ENCODE measurements at places on chromosomes 7 and 10.

- DNase-seq, result no peak
Observed at GRCh38 chr7:106609416-106609815, 51.5 kb downstream of the CCDC71L start.

DNA sequence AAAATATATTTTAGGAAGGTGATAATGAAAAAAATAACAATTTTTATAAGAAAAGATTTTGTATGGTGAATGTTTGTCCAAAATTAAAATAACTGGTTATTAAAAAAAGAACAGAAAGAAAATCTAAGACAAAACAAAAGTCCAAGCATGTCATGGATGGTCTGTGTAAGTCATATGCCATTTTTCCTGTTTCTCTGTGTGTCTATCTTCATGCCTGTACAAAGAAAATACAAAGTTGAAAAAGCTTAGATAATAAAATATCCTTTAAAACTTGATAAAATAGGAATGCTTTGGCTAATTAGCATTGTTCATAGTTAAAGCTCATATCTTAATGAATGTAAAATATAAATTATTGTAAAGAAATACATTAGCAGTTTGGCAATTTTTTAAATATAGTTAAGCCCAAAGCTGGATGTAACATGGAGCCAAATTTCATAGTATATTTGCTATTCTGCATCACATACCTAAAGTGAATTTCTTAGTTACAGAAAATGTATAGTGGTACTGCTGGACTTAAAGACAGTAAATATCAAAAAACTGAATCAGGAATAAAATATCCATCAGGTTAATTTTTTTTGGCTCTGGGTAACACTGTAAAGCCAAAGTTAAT, 661.1 kb downstream of the PCDH15 start:
- no peak for DNase-seq

- DNase-seq, result no peak
Observed at GRCh38 chr7:155893664-155894063, 81.4 kb upstream of the SHH start.

- no peak for DNase-seq
Observed at GRCh38 chr7:137342265-137342664, 1.3 kb downstream of the PTN start.

DNA sequence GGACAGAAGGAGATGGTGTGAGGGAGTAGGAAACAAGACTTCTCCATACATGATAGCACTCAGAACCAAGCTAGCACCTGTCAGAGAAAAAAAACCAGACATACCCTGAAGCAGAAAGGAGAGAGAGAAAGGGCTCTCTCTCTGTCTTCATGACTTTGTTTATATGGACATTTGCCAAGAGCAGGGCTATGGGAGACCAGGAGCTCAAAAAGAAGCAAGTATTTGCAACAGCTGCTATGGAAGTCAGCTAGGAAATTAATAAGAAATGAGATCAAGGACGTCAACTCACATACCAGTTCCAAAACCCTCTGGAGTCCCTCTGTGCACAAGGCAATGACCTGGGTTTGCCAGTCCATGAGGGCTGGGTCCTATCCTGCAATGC, 111.6 kb downstream of the SGMS1 start:
- no peak for DNase-seq

- DNase-seq, result no peak
Observed at GRCh38 chr10:70737250-70737649, 47.9 kb downstream of the TBATA start.

GRCh38 chr7:35849158-35849831, 48.4 kb downstream of the SEPTIN7 start:
- DNase-seq, result no peak

- DNase-seq, result no peak
Observed at GRCh38 chr7:64618785-64619456, 47.0 kb upstream of the ZNF107 start.

DNA sequence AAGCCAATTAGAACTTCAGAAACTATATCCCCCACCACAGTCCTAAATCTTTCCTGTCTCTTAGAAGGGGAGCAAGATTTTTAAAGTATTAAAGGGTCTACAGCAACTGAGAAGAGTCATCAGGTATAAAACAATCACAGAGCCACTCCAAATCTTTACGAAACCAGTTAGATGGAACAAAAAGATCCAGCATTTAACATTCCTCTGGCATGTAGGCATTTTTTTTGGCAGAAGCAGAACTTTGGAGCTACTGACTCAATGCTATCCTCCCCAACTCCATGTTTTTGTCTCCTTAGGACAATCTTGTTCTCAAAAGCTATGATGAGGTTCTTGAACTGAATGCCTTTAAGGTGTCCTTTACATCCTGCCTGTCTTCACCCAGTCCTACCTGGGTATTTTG, 333.3 kb downstream of the PRPF18 start:
- no peak for DNase-seq

DNA sequence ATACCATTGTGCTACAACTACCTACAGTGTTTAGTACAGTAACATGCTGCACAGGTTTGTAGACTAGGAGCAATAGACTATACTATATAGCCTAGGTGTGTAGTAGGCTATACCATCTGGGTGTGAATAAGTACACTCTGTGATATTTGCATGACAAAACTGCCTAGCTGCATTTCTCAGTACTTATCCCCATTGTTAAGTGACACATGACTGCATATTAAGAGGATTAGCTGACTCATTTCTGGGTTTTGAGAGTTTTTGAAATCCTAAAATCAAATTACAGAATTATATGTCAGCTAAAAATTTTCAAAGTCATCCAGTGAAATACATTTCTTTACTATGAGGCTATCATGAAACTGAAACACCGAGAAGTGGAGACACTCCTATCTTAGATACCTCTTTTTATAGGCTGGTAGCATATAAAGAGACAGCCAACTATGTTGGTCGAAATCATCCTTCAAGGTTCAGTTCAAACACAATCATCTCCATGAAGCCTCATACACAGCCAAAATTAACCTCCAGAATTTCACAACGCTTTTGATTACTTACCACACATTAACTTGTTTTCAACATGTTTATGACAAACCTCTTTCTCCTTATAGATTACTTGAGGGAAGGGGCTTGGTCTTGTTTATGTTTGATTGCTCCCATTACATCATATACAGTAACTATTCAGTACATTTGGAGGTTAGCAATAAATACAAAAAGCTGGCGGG, 89.8 kb upstream of the ANK3 start:
- no peak for DNase-seq

DNA sequence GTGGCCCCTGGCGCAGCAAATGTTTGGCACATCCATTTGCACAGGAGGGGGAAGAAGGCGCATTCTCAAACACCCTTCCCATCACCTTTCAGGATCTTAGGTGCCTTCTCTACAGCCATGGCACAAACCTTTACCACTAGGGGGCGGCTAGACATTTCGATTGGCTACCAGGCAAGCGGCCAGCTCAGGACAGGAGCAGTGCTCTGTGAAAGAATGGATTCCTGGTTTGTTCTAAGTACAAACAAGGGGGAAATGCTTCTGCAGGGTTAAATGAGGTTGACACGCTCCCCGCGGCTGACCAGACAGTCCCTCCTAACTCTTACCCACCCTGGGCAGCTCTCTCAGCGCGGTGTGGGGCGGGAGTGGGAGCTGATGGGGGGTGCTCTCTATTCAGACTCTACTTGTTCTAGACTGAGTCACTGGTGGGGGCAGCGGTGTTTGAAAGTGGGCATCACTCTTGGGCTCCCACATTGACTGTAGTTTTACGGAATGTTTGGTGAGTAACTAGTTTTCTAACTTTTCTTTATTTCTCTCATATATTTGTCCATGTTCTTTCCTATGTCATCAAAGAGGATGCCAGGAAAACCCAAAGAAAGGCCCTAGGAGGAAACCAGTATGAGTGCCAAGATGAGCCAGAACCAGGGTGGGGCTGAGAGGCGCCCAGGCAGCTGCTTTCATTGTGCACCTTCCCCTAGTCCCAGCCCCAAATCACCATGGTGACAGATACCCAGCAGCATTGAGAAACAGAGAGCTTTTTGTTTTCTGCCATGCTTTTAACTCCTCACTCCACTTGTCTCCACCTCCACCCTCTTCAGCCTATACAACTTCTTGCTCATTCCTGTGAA, 61.4 kb upstream of the GPR158 start:
- peak; percentile 57 for DNase-seq

DNA sequence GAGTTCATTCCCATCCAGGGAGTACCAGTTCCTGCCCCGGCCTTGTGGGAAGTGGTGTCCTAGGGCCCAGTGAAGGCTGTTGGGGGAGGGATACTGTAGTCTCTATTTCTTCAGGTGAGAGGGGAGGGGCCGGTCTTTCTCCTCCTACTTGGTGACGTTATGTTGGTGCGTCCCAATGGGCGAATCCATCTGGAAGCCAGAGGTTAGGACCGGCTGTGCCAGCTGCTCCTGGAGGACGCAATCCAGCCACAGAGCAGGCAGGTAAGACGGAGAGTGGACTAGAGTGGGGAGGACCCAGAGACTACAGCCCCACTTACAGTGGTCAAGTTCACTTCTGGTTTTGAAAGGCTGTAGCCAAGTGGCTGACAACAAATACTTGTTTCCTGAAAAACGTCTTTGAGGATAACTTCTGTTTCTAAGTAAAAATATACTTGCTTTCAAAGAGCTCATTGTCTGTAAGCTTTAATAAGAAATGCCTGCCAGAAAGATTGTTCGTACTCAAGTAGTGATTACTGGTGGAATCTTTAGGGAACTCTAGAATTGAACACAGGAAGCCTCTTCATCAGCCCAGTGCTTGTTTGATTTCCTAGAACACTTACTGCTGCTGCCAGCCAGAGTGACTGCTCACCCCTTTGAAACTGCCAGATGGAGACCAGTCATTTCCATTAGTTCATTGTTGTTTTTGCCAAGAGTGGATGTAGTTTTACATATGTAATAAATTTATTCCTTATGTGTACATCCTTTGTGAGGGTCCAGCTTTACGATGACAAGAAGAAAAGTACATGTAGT, 25.4 kb downstream of the RBM33 start:
- no peak for DNase-seq

DNA sequence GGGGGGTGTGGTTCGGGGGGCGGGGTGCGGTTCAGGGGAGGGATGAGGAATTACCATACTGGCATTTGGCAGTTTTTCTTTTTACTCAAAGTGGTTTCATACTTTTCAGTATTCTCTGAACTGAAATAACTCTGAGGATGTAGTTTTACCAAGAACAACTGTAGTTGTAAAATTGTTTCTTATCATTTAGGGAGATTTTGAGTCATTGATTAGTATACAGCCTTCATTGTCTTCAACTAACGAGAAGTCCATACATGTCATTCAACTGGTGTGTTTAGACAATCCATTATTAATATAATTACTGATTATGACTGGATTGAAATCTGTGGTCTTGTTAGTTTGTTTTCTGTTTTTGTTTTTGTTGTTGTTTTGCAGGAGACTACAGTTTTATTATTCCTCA, 40.8 kb downstream of the COPG2 start:
- no peak for DNase-seq

DNA sequence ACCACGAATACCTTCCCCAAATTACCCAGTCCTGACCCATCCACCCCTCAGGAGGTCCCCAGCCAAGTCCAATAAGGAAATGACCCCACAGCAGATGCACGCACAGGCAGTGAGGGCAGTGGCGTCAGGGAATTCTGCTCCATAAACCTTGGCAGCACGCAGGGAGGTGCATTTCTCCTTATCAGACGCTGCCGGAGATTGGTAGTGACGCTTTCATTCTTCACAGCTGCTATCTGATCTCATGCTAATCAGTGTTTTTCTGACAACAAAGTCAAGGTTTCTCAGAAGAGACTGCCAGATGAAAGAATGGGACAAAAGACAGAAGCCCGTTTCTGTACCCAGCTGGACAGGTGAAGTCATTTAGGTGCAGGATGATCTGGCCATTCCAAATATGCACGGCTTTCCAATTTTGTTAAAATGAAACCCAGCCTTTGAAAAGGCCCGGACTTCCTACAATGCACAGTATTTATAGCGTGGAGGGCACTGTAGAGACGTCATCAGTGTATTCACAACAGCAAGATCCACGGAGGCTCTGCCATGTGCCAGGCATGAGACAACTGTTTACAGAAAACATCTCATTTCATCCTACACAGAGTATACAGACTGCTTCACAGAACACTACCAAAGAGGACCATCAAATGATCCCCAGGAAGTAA, 35.3 kb downstream of the DIP2C start:
- DNase-seq, result no peak

DNA sequence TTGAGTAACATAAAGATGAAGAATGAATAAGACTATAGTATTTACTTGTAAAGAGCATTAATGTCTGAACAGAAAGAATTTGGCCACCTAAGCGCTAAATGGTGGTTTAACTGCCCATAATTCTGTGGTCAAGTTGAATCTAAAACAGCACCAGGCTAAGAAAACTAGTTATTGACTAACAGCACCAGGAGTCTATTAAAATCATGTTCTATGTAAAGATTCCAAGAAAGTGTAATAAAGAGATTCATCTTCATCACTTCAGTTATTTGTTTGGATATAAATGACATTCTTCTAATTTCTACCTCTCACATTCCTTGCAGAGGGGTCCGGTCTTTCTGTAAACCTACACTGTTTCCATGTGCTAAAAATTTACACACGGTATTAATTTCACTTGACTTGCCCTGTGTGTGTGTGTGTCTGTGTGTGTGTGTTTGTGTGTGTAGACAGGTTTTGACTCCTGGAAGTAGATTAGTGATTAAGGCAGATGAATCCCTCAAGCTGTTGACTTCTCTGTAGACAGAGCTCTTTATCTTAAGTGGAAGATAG, 84.4 kb downstream of the KLF6 start:
- DNase-seq, result no peak

DNA sequence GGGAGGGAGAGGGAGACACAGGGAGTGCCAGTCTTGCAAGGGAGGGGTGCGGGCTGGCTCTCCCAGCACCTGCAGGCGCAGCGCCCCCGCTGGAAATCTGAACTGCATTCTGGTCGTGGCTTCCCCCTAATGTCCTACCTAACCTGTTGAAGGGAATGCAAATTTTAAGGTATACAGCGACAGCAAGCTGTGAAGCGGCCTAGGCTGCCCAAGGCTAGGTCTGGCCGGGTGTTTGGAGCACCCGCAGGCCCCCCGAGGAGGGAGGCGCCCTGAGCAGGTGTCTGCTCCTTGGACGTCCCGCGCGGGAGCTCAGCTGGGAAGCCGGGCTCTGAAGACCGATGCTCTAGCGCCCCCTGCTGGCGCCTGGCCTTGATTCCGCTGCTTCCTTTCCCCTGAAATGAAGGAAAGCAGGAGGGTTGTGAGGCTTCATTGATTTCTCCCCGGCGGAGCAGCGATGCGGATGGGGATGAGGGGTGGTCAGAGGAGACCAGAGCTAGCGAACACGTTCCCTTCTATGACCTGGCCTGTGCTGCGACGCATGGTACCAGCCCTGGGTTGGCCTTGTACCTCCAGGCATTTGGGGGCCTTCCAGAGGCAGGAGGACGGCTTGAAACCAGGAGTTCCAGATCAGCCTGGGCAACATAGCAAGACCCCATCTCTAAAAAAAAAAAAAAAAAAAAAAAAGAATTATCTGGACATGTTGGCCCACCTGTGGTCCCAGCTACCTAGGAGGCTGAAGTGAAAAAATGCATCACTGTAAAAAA, 601.3 kb downstream of the GALNT17 start:
- peak; percentile 79 for DNase-seq

- DNase-seq, result no peak
Observed at GRCh38 chr7:157352516-157352915, 15.7 kb downstream of the DNAJB6 start.

GRCh38 chr7:24457219-24457558, 116.1 kb upstream of the PALS2 start:
- DNase-seq, result no peak

- no peak for DNase-seq
Observed at GRCh38 chr7:143436325-143436946, 6.8 kb upstream of the TAS2R60 start.

- DNase-seq, result peak; percentile 43
Observed at GRCh38 chr10:84008878-84009277, 130.4 kb upstream of the GHITM start.

- DNase-seq, result no peak
Observed at GRCh38 chr10:76769161-76769560, 868.4 kb downstream of the KCNMA1 start.

Measured in GM13977 (cell line).